ENCODE measurements at places on chromosomes 2 and 18.

- no peak for DNase-seq
These were observed 166.7 kb upstream of the EPAS1 start for GRCh38 chr2:46130511-46130910.

- DNase-seq: no peak
These were observed 104.0 kb upstream of the POU3F3 start for GRCh38 chr2:104749856-104750460.

DNA sequence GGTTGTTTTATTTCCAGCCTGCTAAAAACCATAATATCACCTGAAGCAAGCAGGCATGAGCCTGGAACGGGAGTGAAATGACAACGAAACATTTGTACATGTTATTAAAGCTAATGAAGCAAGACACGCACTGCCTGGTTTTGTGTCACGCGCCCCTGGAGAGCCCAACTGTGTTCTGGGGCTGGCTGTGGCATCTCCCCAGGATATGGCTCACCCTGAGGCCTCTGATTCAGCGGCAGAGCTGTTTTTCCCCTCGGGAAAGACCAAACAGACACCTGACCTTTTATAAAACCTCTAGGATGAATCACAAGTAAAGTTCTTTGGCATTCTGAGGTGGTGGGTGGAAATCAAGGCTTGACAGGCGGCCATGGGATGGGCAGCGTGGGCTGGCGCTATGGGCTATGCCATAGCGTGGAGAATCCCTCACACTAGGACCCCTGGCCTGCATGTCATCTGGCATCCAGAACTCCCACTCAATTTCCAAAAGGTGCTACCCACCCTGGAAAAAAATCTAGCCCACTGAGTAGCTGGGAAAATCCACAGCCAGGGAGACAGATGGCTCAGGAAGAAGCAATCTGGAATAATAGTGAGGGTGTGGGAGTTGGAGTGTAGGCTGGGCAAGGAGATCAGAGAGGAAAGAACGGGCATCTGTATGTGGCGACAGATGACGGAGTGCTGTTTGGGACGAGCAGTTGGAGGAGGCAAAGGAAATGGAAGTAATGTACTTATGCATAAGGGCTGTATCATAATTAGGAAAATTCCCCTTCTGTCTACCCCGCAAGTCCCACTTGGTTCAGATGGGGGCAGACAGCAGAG, 262.0 kb downstream of the AFF3 start:
- no peak for DNase-seq

GRCh38 chr2:194602750-194603149, 1054.3 kb upstream of the SLC39A10 start:
- DNase-seq: no peak

DNA sequence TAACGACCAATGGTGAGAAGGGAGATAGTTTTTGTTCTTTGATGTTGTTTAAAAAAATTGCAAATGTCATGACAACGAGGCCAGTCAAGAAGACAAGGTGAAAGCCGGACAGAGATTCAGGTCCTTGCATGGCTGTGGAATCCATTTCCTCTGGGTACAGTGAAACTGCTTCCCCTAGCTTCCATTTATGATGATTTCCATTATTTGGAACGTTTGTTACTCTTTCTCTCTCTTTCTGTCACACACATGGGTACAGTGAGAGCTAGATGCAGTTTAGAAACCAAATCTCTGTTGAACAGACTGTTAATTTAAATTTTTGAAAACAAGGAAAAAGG, 57.4 kb upstream of the MSH2 start:
- DNase-seq: no peak

- no peak for DNase-seq
These were observed 2.8 kb downstream of the CYTIP start for GRCh38 chr2:157441072-157441454.

DNA sequence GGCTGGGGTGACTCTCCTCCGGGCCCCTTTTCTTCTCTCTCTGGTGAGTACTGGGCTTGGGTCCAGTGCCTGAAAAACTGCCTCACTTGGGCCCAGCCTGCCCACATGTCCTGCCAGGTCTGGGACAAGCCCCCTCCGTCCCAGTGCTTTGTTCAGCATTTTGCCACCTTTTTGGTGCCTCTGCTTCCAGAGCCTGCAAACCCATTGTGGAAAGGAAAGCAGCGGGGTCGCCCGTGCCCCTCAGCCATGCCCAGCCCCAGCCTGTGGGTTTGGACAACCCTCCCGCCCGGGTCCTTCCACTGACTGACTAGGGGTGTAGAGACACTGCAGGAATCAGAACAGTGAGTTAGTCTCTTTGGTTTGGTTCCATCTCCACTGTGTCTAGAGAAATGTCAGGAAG, 140.7 kb upstream of the ALKAL2 start:
- DNase-seq: no peak

DNA sequence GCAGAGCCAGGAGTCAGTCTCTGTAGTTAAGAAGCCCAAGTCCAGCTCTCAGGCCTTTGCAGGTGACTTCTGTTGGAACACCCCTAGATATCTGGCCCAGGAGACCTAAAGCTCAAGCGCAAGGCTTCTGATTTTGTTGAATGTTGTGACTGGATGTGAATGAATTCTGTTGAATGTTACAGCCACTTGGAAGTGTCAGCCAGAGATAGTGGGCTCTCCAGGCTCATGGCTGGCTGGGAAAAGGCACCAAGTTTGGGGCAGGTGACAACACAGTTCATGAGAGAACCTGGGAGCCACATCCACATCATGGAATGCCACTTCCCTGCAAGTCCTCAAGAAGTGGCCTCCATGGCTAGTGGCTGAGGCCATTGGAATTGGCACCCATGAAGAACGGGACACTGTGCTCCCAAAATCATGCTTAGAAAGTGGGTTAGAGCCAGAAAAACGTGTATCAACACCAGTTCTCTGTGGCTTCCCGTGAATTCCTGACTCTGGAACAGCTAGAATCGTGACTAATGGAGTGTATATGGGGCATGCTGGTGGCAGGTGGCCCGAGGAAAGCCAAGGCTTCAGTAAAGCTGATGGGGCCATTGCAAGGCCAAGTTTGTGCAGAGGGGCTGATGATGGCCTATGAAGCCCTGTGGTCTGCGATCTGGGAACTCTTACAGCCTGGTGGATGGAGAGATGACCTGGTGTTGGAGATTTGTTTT, 30.2 kb downstream of the EDAR start:
- no peak for DNase-seq

DNA sequence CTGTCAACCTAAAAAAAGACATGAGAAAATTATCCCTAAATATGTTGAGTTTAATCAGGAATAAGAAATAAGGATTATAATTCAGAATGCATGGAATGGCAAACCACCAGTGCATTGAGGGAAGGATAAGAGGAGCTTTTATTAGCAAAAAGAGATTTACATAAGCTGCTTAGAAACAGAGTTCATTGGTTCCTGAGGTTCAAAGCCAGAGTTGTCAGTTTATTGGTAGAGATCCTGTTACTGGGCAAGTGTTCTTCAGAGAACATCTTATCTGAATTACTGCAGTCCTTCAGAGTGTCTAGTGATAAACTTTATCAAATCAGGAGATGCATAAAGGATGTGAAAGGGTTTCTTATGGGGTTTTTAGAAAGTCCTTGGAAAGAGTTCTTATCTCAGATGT, 76.0 kb upstream of the MEX3C start:
- DNase-seq: no peak

DNA sequence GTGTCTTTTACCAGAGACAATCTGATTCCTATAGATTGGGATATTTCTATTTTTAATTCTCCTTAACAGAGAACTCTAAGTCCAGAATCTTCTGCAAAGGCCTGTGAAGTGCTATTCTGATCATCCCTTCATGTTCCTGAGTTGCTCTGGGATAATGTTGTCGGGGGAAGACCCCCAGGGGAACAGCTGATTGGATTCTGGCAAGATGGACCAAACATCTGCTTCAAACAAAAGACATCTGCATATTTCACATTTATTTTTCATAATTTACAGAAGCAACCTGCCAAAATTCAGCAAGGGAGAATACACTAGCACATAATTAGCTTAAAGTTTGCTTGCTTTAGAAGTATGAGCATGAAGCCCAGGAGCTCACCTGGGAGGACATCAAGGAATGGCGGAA, 116.0 kb upstream of the ETAA1 start:
- no peak for DNase-seq

DNA sequence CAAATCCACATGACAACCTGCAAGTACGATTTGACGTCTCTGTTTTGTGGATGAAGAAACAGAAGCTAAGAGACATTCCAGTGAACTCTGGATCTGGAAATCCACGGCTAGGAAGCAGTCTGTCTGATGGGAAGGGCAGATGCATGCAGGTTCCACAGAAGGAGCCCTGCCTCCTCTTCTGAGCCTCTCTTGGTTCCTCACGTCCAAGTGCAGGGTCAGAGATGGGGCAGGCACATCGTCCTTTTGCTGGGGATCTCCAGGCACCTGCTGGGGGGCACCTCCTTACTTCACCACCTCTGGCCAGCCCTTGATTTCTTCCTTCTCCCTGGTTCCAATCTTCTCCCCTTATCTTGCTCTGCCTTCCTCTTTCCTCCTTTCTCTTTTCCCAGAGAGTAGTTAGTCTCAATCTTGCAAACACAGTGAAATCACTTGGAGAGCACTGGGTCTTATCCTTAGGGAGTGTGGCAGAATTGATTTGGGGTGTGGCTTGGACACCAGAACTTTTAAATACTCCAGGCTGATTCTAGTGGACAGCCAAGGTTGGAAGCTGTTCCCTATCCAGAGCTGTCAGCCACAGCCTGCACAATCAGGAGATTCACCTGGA, 137.8 kb downstream of the BCL2 start:
- DNase-seq: no peak

DNA sequence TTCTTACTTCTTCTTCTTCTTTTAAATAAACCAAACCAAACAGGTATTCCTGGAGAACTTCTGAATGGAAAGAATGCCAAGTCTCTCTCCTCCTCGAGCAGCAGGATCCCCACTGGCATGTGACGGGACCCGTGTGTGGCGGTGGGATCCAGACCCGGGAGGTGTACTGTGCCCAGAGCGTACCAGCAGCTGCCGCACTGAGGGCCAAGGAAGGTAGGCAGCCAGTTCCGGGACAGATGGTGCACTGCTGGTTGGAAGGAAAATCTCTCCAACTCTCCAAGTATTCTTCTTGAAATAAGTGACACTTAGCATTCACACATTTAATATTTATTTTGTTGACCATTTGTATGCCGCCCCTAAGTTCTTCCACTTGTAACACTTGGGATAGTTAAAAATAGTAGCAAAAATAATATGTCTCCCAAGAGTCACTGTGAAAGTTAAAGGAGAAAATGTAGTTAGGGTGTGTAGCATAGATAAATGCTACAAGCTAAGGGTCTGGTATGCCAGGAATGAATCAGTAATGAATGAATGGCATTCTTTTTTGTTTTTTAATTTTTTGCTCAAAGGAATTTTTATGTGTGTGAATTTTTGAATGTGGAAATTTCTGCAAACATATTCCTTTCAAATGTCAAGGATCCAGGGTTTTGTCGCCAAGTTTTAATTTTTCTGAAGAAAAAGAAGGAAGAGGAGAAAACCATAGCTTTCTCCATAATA, 349.9 kb downstream of the THSD7B start:
- DNase-seq: no peak

Measured in stimulated activated CD4-positive, alpha-beta T cell treated with anti-CD3 and anti-CD28 coated beads, Interleukin-4, amount 100 ng/mL, for 4 hours (primary cell).